ENCODE measurements at places on chromosomes 7 and 10.

GRCh38 chr7:10799475-10799874, 174.2 kb upstream of the PHF14 start:
- DNase-seq = no peak

- DNase-seq = no peak
These were observed 24.2 kb upstream of the RASSF4 start for GRCh38 chr10:44935201-44935965.

GRCh38 chr10:76984559-76985443, 652.8 kb downstream of the KCNMA1 start:
- DNase-seq = peak; percentile 66

- DNase-seq = no peak
These were observed 1.4 kb upstream of the LRRC61 start for GRCh38 chr7:150321788-150322113.

DNA sequence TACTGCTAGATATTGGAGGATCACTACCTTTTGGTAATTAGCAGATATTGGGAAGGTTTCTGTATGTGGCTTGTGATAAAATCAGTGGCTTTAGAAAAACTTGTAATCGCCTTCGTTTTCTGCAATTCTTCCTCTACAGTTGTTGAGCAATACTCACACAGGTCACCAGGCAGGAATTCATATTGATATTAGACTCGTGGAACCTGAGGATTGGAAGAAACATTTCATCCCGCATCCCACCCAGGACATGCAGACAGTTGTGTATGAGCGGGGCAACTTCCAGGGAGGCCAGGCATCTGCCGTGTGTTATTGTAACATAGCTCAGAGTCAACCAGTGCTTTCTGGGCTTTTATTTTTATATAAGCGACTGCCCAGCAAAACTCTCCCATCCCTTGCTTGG, 821.3 kb downstream of the LRMDA start:
- no peak for DNase-seq

GRCh38 chr10:126277181-126277580, 111.1 kb downstream of the ADAM12 start:
- no peak for DNase-seq

DNA sequence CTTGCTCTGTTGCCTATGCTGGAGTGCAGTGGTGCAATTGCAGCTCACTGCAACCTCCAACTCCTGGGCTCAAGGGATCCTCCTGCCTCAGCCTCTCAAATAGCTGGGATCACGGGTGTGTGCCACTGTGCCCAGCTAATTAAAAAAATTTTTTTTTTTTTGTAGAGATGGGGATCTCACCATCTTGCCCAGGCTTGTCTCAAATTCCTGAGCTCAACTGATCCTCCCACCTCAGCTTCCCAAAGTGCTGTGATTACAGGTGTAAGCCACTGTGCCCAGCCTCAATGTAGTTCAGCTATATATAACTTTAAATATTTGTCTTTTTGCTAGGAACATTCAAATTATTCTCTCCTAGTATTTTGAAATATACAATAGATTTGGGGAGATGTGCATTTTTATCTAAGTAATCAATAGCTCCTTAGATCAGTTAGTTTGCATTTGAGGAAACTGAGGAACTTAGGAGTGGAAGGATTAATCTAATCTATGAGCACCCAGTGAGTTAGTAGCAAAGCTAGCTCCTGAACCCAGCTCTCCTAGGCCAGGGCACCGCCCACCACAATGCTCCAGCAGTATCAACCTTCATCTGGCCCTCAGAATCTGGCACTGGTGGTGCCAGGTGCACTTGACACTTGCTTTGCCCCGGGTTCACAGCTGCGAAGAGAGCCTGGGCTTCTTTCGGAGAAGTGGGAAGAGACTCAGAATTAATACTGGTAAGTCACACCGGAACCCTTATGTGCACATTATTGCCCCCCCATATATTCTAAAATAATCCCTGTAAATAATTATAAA, 5.9 kb upstream of the LRMDA start:
- no peak for DNase-seq

DNA sequence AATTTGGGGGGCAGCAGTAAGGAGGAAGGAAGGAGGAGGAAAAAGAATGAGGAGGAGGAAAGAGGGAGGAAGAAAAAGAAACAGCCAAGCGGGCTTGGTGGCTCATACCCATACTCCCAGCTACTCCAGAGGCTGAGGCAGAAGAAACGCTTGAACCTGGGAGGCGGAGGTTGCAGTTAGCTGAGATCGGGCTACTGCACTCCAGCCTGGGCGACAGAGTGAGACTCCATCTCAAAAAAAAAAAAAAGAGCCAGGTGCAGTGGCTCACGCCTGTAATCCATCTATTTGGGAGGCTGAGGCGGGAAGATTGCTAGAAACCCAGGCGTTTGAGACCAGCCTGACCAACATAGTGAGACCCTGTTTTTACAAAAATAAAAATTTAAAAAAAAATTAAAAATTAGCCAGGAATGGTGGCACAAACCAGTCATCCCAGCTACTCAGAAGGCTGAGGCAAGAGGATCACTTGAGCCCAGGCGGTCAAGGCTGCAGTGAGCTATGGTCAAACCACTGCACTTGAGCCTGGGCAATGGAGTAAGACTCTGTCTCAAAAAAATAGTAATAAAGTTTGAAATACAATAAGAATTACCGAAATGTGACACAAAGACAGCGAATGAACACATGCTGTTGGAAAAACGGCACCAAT, 14.1 kb upstream of the CRCP start:
- DNase-seq = no peak

GRCh38 chr7:2105917-2106316, 126.8 kb downstream of the MAD1L1 start:
- DNase-seq = no peak

DNA sequence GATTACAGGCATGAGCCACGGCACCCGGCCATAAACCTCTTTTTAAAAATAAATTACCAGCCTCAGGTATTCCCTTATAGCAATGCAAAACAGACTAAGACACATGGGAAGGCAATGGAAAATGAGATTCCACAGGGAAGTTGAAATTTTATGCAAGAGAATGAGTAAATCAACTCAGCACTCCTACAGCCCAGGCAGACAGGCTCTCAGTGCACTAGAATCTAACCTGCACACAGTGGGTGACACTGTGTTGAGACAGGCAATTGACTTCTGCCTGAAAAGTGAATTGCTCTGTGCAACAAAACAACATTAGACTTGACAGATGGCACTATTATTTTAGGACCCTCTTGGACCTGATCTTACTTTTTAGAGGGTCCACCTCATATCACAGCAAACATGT, 20.1 kb upstream of the PLEKHA1 start:
- DNase-seq = no peak

DNA sequence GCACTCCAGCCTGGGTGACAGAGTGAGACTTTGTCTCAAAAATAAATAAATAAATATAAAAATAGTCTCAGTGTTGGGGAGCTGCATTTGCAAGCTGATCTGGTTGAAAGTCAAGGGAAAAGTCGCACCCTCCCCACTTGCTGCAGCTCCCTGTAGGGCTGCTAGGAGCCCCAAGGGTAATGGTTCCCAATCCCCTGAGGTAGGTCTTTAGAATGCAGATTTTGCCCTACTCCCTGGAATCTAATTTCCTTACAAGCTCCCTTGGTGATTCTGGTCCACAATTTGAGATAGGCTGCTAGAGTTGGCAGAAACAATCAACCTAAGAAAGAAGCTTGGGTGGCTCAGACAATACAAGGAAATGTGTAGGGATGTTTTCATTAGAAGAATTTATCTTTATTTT, 232.5 kb upstream of the YAE1 start:
- DNase-seq = no peak

DNA sequence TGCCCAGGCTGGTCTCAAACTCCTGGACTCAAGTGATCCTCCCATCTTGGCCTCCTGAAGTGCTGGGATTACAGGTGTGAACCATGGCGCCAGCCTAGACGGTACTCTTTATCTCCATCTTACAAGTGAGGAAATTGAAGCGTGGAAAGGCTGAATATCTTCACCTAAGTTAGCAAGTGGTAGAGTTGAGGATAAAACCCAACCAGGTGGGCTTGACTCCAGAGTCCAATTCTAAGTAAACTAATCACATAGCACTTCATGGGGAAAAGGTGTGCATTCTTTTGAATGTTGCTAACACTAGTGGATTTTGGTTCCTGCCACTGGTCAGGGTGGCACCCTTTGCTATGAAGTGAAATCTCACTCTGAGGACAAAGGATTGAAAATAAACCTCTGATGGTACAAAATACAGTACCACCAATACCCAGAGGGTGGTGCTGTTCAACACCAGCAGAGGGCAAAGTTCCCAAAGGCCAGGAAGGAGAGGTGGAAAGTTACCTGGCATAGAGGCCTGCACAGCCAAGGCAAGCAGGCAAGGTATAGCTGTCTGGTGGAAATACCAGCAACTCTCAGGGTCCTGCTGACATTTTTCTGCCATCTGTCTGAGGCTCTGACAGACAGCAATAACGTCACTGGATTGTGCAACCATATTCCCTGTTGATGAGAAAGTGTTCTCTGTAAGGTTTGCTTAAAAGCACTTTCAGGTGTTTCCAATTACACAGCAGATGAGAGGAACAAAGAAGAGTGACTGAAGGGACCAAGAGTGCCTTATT, 17.6 kb downstream of the ZDHHC16 start:
- peak; percentile 63 for DNase-seq

DNA sequence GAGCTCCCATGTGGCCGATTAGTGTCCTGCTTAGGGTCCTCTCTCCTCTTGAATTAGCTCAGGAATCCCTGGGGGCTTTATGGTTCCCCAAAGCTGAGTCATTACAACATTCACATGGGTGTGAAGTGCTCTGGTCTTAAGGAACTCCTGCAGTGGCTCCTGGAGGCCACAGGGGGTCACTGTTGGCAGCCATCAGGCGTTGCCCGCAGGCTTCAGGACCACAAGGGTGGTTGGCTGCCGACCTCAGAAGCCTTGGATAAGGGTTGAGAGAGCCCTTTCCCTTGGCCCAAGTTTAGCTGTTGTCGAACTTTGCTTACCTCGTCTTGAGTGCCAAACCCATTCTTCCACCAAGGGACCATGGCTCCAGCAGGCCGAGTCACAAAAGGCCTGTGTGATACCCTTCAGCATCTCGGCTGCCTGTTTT, 61.7 kb downstream of the SH2D4B start:
- DNase-seq = peak; percentile 20

GRCh38 chr10:12960334-12960898, 41.1 kb downstream of the CCDC3 start:
- no peak for DNase-seq

DNA sequence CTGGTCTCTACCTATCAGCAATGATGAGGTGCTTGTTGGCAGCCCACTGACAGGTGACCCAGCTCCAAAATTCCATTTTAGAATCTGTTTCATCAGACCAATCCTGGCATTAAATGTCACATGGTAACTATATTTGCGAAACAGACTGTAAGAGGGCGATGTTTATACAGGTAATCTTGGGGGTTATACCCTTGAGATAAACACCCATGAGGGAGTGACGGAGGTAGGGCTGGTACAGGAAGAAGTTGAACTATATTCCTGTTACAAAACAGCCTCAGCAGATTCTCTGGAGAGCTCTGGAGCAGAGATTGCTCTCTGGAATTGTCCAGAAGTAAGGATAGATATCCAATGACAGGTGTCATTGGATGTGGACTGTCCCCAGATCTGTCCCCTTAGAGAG, 444.8 kb upstream of the DPP6 start:
- no peak for DNase-seq

DNA sequence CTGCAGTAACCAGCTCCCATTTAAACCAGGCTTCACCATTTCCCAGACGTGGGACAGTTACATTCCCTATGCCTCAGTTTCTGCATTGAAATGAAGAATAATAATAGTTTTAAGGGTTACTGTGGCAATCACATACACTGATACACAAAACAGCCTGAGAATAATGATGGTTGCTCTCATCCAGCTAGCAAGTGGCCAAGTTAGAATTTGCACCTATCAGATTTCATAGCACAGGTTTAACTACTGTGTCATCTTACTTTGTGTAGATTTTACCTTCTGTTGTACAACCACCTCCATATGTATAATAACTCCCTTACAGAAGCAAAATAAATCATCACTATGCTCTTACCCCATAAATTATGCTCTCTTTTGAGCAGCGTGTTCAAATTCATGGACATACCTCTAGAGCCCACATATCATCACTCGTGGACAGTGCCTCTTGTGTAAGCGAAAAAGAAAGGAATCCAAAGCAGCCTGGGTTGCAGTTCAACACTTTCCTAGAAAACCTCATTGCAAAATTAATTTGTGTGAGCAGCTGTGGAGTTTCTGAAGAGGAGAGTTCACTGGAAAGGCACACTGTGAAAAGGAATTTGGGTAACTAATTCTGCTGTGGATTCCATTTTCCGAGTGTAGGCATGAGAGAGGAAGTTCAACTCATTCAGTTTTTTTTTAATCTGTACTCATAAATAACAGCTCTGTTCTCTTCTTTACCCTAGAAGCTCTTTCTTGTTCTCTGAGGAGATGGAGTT, 492.5 kb downstream of the ARL4A start:
- DNase-seq = no peak

- DNase-seq = no peak
These were observed 30.7 kb downstream of the TECTB start for GRCh38 chr10:112313911-112314310.

- DNase-seq = no peak
These were observed 13.9 kb downstream of the PIP4K2A start for GRCh38 chr10:22700489-22700888.

DNA sequence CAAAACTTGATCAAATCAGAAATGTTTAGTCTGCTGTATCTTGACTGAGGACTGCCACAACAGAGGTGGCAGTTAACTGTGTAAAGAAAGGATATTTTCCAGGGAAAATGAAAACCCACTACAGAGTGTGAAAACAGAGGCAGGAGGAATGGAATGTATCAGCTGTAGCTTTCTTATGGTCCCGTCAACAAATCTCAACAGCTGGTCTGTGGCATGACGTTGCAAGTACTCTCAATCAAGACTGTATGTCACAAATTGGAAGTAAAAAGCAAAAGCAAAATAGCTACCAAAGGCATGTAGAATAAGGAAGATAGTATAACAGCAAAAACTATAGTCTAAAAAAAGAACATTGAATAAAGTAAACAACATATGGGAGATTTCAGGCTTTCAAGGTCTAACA, 123.5 kb downstream of the KMT2C start:
- peak; percentile 10 for DNase-seq

- DNase-seq = no peak
These were observed 82.2 kb downstream of the SLC16A9 start for GRCh38 chr10:59627366-59628018.

DNA sequence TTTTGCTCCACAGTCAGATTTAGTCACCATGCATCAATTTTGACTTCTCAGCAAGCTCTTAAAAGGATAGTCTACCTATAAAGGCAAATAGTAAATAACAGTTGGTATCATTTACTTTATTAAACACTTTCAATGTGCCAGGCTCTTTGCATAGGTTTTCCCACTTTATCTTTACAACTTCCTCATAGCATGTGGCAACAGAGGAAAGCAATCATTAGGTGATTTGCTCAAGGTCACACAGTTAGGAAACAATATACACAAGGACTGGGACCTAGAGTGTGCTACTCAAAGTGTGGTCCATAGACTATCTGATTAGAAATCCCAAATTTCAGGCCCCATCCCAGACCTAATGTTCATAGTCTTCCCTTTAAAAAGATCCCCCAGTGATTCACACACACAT, 212.3 kb downstream of the MTERF1 start:
- no peak for DNase-seq

- DNase-seq = no peak
These were observed 89.3 kb upstream of the DIP2C start for GRCh38 chr10:778626-779330.

GRCh38 chr7:29955799-29956486, 33.7 kb downstream of the SCRN1 start:
- DNase-seq = no peak

Data from fibroblast of the conjunctiva (primary cell).